Liver (tissue), 10 donors: ENCODE measurements at places on chromosomes 7 and 10. TPM values are rescaled to one million over a fixed set of nuclear protein-coding genes. Genes with fewer than 3 reads are reported as not detected.

GRCh38 chr7:3309140-3309539, 8.1 kb downstream of the SDK1 start:
- no peaks in the 10 kb centered on the region for H3K27me3 ChIP-seq
- no peak overlapping the region for H3K4me3 ChIP-seq
- no peaks in the 10 kb centered on the region for H3K4me1 ChIP-seq

GRCh38 chr10:79266543-79267312, 80.5 kb upstream of the PPIF start:
- no peak for DNase-seq
- H3K4me1 ChIP-seq = peaks cover 3% of the 10 kb centered on the region
- H3K27me3 ChIP-seq = no peaks in the 10 kb centered on the region
- H3K36me3 ChIP-seq = no peaks in the 10 kb centered on the region
- H3K27ac ChIP-seq = peak overlapping the region; percentile 77

DNA sequence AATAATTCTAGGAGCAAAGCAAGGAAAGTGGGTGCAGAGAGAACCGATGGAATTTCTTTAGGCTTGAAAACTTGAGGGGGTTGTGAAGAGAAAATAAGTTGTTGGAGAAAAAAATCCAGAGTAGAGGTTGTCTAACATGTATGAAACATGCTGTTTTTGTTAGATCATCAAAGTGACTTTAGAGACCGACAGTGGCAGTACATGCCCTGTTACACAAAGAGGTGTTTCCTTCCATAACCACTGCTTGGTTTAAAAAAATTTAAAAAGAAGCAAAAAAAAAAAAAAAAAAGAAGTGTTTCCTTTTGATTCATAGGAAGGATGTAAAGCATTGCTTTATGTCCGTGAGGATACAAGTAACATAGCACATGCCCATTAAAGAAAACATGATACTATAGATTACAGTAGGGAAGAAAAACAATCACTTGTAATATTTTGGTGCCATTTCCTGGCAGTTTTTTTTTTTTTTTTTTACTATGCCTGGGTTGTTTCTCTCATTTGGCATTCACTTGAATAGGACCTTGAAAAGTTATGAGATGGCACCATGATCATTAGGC, 6.1 kb downstream of the ENTPD1 start:
- no peaks in the 10 kb centered on the region for H3K36me3 ChIP-seq
- no peaks in the 10 kb centered on the region for H3K4me1 ChIP-seq
- H3K27ac ChIP-seq = peak overlapping the region; percentile 7
- H3K4me3 ChIP-seq = no peak overlapping the region
- no peak for DNase-seq
- no peaks in the 10 kb centered on the region for H3K27me3 ChIP-seq

DNA sequence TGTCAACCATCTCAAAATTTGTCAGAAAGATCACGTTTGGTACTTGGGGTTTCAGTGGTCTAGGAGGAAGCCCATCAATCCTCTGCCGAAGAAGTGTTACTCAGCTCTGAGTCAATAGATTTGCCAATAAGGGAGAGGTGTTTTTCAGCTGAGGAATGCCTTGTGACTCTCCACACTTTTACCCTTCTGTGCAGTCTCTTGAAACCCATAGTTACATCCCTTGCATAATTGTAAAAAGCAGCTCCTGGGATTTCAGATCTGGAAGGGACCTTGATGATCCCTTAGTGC, 47.5 kb downstream of the INSYN2A start:
- H3K27ac ChIP-seq = no peak overlapping the region
- no peaks in the 10 kb centered on the region for H3K36me3 ChIP-seq
- H3K27me3 ChIP-seq = no peaks in the 10 kb centered on the region
- H3K4me3 ChIP-seq = no peak overlapping the region
- DNase-seq = no peak
- no peaks in the 10 kb centered on the region for H3K4me1 ChIP-seq

DNA sequence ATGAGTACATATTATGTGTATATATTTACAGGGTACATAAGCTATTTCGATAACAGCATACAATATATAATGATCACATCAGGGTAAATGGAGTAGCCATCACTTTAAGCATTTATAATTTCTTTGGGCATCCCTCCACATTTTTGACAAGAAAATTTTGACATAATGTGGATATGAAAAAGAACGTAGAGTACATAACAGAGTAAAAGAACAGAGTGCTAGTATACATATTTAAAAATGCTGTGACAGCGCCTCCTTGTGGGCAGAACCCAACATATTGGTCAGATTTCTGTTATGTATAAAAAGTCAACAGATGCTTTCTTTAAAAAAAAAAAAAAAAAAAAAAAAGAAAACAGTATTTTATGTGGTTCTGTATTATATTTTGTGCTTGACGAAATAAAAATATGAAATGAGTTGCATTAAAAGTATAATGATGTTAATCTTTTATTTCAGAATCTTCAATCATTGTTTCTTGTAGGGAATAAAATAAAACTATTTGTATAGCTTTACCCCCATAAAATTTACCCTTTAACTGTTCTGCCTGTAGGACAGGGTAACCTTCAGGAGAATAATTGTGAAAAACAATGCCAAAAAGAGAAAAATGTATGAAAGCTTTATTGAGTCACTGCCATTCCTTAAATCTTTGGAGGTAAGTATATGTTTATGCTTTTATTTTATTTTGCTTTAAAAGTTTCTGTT, 18.3 kb upstream of the HBP1 start:
- H3K27ac ChIP-seq = no peak overlapping the region
- no peak overlapping the region for H3K4me3 ChIP-seq
- H3K36me3 ChIP-seq = no peaks in the 10 kb centered on the region
- H3K27me3 ChIP-seq = no peaks in the 10 kb centered on the region
- DNase-seq = peak; percentile 84

DNA sequence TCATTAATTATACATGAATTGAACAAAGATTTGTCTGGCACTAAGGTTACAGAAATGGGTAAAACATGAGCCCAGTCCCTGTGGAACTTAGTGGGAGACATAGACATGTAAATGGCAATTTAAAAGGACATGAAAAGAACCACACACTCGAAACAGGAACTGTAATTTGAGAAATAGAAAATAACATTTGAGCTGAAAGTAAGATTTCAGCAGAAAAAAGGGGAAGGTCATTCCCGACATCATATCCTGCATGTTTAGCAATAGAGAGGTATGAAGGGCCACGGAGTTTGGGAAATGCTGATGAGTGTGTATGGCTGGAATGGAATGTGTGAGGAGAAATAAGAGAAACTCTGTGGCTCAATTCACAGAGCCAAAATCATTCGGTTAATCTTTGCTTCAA, 175.4 kb upstream of the AHR start:
- no peak overlapping the region for H3K4me3 ChIP-seq
- H3K4me1 ChIP-seq = no peaks in the 10 kb centered on the region
- H3K27ac ChIP-seq = no peak overlapping the region
- no peaks in the 10 kb centered on the region for H3K27me3 ChIP-seq
- no peak for DNase-seq

GRCh38 chr7:135386181-135386580, 123.7 kb downstream of the CNOT4 start:
- peaks cover 4% of the 10 kb centered on the region for H3K36me3 ChIP-seq
- no peak for DNase-seq
- no peak overlapping the region for H3K27ac ChIP-seq
- no peak overlapping the region for H3K4me3 ChIP-seq

DNA sequence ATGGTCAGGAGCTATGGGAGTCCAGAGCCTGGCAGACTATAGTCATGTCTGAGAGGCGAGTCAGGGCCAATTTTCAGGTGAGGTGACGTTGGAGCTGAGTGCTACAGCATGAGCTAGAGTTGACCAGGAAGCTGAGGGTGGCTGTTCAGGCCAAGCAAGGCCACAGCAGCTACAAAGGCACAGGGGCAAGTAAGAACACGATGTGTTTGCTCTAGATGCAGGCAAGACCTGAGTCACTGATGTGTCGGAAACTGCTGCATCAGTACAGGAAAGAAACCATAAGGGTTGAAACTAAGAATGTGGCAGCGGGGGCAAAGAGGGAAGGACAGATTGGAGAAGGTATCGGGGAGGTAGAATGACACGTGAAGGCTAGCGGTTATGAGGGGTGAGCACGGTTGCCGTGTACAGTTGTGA, 11.8 kb upstream of the RRP12 start:
- no peak overlapping the region for H3K4me3 ChIP-seq
- no peak overlapping the region for H3K27ac ChIP-seq
- H3K27me3 ChIP-seq = no peaks in the 10 kb centered on the region
- DNase-seq = no peak
- no peaks in the 10 kb centered on the region for H3K36me3 ChIP-seq

DNA sequence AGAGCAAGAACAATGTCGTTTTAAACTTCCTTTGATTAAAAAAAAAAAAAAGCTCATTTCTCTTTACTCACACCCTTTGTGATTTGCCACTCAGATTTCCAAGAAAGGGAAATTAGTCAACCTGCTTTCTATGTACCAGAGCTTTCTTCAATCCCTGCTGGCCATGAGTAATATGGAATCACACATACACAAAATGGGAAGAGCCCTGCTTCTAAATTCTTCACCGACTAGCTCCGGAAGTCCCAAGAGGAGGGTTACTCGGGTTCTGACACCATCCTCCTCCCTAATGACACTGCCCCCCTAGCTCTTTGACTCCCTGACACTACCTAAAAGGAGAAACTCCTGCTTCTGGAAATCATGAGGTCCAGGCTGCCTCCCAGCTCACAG, 81.8 kb upstream of the SFMBT2 start:
- no peak overlapping the region for H3K4me3 ChIP-seq
- H3K4me1 ChIP-seq = no peaks in the 10 kb centered on the region
- DNase-seq = no peak
- no peaks in the 10 kb centered on the region for H3K27me3 ChIP-seq
- no peak overlapping the region for H3K27ac ChIP-seq
- H3K36me3 ChIP-seq = no peaks in the 10 kb centered on the region

DNA sequence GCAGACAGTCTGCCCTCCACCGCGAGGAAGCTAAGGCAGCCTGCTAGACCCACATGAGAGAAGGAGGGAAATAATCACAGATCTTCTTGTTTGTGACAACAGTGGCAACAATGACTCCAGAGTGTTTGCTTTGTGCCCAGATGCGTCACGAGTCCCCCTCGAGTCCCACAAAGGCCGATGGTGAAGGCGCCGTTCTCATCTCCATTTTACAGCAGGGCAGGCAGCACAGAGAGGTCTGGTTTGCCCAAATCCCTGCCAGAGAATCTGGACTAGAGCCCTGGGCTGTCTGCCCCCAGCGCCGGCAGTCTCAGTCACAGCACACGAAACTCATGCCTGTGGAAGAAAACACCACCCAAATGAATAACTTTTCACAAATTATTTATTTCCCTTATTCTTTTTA, 38.1 kb downstream of the KIAA1549 start:
- no peaks in the 10 kb centered on the region for H3K4me1 ChIP-seq
- H3K36me3 ChIP-seq = no peaks in the 10 kb centered on the region
- no peak overlapping the region for H3K4me3 ChIP-seq

DNA sequence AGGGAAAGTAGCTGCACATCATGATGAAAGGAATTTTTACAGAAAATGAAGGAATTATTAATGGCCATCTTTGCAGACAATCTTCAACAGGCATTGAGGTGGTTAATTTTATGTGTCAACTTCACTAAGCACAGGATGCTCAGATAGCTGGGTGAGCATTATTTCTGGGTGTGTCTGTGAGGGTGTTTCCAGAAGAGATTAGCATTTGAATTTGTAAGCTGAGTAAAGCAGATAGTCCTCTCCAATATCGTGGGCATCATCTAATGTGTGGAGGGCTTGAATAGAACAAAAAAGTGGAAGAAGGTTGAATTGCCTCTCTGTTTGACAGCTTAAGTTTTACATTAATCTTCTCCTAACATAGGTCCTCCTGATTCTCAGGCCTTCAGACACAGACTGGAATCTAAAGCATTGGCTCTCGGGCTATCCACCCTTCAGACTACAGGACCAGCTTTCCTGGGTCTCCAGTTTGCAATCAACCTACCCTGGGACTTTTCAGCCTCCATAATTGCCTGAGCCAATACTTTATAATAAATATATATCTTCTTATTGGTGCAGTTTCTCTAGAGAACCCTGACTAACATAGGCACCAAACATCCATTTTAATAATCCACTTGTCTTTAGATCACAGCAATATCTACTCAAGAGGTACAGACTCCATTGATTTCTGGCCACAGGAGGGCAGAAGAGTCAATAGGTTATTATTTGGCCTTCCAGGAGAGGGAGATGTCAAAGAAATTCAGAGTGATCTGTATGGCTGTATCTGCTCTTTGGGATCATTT, 10.5 kb upstream of the CRPPA start:
- H3K27ac ChIP-seq = no peak overlapping the region
- H3K27me3 ChIP-seq = no peaks in the 10 kb centered on the region
- no peak overlapping the region for H3K4me3 ChIP-seq
- no peaks in the 10 kb centered on the region for H3K4me1 ChIP-seq
- H3K36me3 ChIP-seq = no peaks in the 10 kb centered on the region

- H3K27ac ChIP-seq = no peak overlapping the region
- no peak for DNase-seq
- no peak overlapping the region for H3K4me3 ChIP-seq
- no peaks in the 10 kb centered on the region for H3K36me3 ChIP-seq
- no peaks in the 10 kb centered on the region for H3K27me3 ChIP-seq
These were observed 109.4 kb downstream of the FAM107B start for GRCh38 chr10:14665304-14665703.

- H3K27ac ChIP-seq = no peak overlapping the region
- no peak overlapping the region for H3K4me3 ChIP-seq
- no peaks in the 10 kb centered on the region for H3K27me3 ChIP-seq
- no peaks in the 10 kb centered on the region for H3K36me3 ChIP-seq
- H3K4me1 ChIP-seq = no peaks in the 10 kb centered on the region
These were observed 268.7 kb downstream of the CELF2 start for GRCh38 chr10:11286261-11286852.

DNA sequence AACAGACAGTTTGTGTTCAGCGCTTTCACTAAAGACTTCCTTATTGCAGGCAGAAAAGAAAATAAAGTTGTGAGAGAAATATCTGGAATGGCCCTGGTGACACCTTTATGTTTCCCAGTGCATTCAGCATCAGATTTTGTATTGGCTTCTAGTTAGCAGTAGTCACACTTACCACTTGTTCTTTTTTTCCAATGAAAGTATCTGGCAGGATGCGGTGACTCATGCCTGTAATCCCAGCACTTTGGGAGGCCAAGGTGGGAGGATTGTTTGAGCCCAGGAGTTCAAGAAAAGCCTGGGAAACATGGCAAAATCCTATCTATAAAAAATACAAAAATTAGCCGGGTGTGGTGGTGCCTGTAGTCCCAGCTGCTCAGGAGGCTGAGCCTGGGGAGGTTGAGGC, 649.6 kb downstream of the LRMDA start:
- no peak for DNase-seq
- H3K36me3 ChIP-seq = no peaks in the 10 kb centered on the region
- H3K27me3 ChIP-seq = no peaks in the 10 kb centered on the region
- no peaks in the 10 kb centered on the region for H3K4me1 ChIP-seq
- no peak overlapping the region for H3K27ac ChIP-seq
- no peak overlapping the region for H3K4me3 ChIP-seq

DNA sequence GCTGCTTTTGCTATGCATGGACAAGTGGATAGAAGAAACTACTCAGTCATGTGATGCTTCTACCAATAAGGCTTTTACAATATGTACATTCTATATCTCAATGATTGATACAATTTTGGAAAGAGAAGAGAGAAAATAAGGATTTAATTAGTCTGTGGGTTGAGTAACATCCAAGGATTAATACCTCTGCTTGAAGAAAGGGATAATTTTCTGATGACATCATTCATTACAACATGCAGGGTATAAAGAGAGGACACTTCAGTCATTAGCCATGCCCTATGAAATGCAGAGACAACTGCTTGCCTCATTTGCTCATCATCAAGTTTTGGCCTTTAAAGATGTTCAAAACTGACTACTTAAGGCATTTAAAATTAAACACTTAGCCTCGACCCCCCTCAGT, 237.3 kb downstream of the AHR start:
- H3K4me3 ChIP-seq = no peak overlapping the region
- H3K36me3 ChIP-seq = no peaks in the 10 kb centered on the region
- DNase-seq = no peak
- no peaks in the 10 kb centered on the region for H3K27me3 ChIP-seq

TMEM184A gene
- 12.6 TPM for polyA plus RNA-seq
